ENCODE measurements at places on chromosomes 2 and 18.

- DNase-seq: no peak
Measured at GRCh38 chr2:224723586-224724217, 7.5 kb upstream of the CCDC195 start.

- DNase-seq: no peak
Measured at GRCh38 chr2:160465002-160465401, 28.6 kb downstream of the RBMS1 start.

GRCh38 chr2:99678625-99679024 is 188.8 kb upstream of the REV1 start:
- DNase-seq: no peak

- DNase-seq: no peak
Measured at GRCh38 chr2:161415034-161415986, 787 bp upstream of the TBR1 start.

- DNase-seq: no peak
Measured at GRCh38 chr18:64803471-64803870, 654.6 kb upstream of the LINC00305 start.

DNA sequence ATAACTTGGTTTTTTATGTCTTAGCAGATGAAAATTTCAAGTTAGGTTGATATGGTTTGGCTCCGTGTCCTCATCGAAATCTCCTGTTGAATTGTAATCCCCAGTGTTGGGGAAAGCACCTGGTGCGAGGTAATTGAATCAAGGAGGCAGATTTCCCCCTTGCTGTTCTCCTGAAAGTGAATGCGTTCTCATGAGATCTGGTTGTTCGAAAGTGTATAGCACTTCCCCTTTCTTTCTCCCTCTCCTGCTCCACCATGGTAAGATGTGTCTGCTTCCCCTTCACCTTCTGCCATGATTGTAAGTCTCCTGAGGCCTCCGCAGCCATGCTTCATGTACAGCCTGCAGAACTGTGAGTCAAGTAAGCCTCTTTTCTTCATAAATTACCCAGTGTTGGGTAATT is 242.1 kb upstream of the TNP1 start:
- DNase-seq: no peak

DNA sequence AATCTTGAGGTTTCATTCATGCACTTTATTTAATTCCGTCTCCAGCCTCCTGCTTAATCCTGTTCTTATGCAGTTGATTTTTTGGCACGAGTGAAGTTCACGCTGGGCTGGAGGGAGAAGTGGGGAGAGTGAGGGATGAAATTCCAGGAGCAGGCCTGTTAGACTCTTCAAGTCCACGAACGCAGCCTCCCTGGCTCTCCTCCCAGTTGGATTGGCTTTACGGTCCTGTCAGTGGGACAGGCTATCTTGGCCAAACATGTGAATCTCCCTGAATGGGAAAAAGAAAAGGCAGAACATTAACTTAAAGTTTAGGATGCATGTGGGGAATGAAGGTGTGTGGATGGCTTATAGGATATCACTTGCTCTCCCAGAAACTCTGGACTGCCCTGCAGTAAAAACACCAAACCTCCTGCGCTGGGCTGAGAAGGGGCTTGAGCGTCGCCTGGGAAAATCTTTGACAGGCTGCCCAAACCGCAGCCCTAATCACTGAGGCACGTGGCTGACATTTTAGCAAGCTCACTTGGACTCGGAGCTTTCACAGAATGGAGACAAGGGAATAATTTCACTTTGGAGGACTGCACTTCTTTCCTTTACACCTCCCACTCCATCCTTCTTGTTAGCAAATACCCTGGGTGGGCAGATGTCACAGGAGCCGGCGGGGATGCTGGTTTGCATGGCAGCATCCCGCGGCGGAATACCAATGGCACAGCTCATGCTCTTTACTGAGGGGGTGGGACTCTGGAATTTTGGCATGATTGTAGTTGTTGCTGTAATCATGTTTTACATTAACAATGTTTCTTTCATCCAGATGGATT is 93.9 kb downstream of the ACKR3 start:
- DNase-seq: no peak

GRCh38 chr18:51009072-51009471 is 20.9 kb upstream of the SMAD4 start:
- no peak for DNase-seq

DNA sequence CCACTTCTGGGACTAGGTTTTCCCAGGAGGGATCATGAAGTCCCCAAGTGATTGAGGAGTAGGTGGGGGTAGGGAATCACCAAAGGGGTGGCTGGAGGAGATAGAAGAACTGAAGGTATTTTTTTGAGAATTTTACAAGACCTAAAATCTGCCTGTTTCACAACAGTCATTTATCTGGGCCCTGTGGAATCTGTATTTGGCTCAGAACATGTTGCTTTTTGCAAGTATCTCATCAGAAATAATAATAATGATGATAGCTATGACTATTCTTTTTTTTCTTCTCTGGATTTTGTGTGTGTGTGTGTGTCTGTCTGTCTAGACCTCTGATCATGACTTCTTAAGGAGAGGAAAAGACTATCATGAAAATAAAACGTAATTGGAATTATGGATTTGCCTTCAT is 13.9 kb downstream of the STON1 start:
- no peak for DNase-seq

DNA sequence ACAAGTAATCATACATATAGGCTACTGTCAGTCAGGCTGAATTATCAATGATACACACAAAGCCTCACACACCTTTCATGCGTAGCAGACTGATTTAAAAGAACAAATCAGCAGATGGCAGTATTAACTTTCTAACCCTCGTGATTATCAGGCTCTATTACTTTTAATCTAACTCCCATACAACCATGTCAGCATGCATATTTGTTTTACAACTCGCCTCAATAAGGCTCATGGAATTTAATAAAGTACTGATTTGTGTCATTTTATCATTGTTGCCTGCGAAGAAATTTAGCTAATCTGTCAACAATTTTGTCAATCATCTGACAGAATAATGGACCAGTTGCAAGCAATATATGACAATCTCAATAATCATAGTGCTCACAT is 82.8 kb downstream of the SLC25A12 start:
- no peak for DNase-seq

DNA sequence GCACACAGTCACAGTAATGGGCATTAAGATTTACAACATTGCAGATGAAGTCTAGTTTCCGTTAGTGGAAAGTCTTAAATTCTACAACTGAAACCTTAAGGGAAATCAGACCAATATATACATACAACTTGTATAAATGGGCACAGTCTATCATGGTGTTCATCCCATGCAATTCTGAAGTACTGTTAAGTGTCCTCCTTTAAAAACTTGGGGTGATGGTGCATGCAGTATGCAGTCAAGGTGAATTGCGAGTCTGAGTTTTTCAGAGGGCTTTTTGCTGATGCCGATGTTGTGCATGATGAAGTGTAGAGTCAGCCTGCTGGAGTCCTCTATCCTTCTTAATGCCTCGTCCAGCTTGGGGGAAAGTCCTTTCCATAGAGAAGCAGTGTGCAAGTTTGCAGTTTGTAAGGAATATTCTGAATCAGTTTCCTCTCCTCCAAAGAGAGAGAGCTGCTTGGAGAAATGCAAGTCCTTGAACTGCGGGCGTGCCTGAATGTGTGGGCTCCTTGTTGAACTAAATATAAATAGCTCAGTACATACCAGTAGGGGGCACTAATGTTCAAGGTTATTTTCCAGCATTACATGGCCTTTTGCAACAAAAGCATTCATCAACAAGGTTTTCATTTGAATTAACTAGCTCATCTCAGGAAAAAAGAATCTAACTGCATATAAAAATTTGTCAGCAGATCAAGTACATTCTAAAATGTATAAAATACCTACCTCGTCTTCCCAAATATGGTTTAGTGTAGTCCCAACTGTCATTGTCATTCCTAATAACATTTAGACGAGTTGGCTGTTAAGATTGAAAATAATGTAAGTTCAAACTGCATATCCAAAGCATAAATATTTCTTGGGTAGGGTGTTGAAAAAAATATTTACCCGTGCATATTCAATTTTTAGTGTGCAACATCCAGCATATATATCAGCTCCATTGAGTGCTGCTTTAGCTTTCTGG is 21.3 kb downstream of the HNRNPLL start:
- no peak for DNase-seq

GRCh38 chr2:65045651-65046050 is 10.6 kb upstream of the CEP68 start:
- DNase-seq: no peak

GRCh38 chr2:63840081-63840784 is 1.5 kb upstream of the UGP2 start:
- DNase-seq: no peak

DNA sequence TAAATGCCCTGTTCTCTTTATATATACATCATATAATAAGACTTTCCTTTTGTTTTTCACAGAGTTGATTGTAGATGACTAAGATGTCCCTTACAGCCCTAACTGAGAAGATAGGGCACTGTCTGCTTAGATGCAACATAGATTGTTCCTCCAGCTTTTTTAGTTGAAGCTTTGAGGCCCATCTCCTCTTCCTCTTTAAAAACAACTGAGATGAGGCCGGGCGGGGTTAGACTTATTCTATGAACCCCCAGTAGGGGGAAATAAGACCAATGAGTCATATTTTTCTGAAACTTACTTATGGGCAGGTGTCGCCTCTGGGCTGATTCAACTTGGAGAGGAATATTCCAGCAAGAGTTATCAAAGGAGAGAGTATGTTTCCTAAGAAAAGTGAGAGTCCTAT is 84.6 kb downstream of the FBXO15 start:
- DNase-seq: no peak

DNA sequence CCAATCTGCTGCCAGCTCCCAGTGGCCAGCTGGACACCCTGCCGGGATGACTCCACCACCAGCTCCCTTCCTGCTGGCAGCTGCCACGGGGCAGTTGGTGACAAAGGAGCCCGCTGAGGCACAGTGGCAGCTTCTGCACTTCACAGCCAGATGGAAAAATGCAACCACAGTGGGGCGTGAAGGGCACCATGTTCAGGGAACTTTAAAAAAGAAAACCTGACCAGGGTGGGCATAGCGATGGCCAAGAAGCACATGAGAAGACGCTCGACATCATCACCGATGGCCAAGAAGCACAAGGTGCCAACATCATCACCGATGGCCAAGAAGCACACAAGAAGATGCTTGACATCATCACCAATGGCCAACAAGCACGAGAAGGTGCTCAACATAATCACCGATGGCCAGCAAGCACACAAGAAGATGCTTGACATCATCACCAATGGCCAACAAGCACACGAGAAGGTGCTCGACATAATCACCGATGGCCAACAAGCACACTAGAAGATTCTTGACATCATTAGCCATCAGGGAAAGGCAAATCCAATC is 243.5 kb downstream of the EIPR1 start:
- no peak for DNase-seq

DNA sequence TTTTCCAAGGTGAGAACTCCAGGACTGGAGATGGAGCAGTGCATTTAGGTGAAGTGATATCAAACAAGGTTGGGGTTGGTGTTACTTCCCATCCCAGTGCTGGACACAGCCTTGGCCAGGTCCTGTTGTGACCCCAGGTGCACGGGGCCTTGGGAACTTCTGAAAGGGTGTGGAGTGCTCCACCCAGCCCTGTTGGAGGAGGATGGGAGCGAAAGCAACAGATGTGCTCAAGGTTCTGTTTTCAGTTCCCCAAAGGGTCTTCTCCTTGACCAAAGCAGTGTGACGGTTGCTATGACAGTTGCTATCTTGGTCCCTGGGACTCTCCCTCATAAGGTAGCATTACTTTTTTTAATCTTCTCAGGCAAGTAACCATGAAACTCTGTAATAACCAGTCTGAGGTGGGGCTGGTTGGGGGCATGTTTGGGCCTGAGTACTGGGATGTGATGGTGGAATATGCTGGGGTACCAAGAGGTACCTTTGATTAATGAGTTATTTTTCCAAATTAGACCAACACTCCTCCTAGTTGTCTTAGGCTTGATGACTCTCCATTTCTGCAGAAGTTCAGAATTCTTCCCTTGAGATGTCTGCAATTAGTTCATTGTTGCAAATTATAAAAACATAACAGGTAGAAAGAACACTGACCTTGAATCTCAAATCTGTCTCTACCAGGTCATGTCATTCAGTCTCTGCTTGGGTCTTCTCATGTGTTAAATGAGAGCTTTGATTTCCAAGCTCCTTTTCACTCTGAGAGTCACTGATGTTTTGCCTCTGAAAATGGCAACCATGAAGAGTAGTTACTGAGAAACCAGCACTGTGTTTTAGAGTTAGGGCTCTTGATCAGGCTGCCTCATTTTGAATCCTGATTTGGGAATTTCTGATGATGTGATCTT is 154.5 kb downstream of the RPIA start:
- no peak for DNase-seq

- DNase-seq: no peak
Measured at GRCh38 chr18:62187543-62188510, 772 bp downstream of the RELCH start.

GRCh38 chr2:209348433-209348832 is 75.4 kb upstream of the MAP2 start:
- DNase-seq: no peak

GRCh38 chr18:77255426-77256105 is 5.9 kb downstream of the GALR1 start:
- no peak for DNase-seq

DNA sequence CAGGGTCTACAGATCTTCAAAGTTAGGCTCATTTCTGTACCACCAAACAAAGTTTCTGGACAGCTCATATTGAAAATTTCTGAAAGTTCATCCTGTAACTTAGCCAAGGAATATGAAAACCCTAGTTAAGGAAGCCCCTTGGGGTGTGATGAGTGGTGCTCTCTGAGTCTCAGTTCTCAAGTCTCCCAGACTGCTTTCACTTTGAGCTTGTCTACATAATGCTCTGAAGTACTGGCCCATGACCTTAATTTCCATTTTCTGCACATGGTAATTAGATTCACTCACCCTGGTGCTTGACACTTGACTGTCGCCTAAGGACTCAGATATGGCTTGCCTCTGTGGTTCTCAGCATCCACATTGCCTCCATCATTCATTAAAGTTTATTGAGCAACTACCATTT is 51.7 kb upstream of the SATB2 start:
- DNase-seq: no peak

- DNase-seq: no peak
Measured at GRCh38 chr2:219254590-219255201, 978 bp upstream of the TUBA4A start.

- DNase-seq: peak; percentile 31
Measured at GRCh38 chr2:112706170-112706664, 14.6 kb upstream of the NT5DC4 start.

Measured in stimulated activated CD8-positive, alpha-beta memory T cell treated with anti-CD3 and anti-CD28 coated beads, Interleukin-4, amount 100 ng/mL, for 1 hour (primary cell).